Aorta (tissue), 5 donors: ENCODE measurements at places on chromosomes 6 and 20. TPM values are rescaled to one million over a fixed set of nuclear protein-coding genes. Genes with fewer than 3 reads are reported as not detected.

The RBPJL gene
- total RNA-seq, result not detected

The ELOVL4 gene
- total RNA-seq, result 3.3 TPM

The SLC12A5 gene
- total RNA-seq, result 0.94 TPM

The TRAPPC3L gene
- 0.36 TPM for total RNA-seq

The ARHGAP18 gene
- total RNA-seq, result 24.4 TPM

The UBE2J1 gene
- 34.1 TPM for total RNA-seq

The MCCD1 gene
- not detected for total RNA-seq

The LHFPL5 gene
- total RNA-seq, result not detected

The TSPO2 gene
- not detected for total RNA-seq

The PRICKLE4 gene
- 8.8 TPM for total RNA-seq

The ABRACL gene
- total RNA-seq, result 16.4 TPM

The PARD6B gene
- 2.6 TPM for total RNA-seq

The GINS1 gene
- total RNA-seq, result 1.5 TPM

- no peaks in the 10 kb centered on the region for H3K36me3 ChIP-seq
- no peaks in the 10 kb centered on the region for H3K27me3 ChIP-seq
- no peak overlapping the region for H3K4me3 ChIP-seq
- no peaks in the 10 kb centered on the region for H3K4me1 ChIP-seq
- DNase-seq, result no peak
- H3K27ac ChIP-seq, result no peak overlapping the region
Measured at GRCh38 chr6:139962654-139963347, 588.4 kb upstream of the CITED2 start.

DNA sequence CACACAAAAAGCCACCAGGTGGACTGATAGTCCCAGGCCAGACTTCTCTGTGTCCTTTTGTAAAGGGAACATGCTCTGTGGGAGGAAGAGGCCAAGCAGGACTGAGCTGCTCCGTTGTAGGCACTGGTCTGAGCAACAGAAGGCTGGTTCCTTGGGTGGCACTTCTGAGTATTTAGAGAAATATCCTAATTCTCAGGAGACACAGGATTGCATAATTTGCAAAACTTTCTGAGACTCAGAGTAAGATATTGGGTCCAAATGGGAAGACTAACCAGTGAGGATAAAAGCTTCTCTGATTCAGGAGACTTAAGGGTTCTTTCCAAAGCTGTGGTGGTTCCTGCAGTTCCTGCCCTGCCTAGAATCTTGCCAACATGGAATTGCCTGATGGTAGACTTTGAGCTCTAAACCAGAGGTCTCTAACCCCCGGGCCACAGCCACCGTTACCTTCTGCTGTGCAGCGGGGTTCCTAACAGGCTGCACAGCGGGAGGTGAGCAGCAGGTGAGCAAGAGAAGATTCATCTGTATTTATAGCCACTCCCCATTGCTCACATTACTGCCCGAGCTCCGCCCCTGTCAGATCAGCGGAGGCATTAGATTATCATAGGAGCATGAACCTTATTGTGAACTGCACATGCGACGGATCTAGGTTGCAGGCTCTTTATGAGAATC, 107.0 kb downstream of the OLIG3 start:
- H3K27me3 ChIP-seq, result no peaks in the 10 kb centered on the region
- H3K27ac ChIP-seq, result no peak overlapping the region
- no peak for DNase-seq
- H3K36me3 ChIP-seq, result no peaks in the 10 kb centered on the region
- H3K4me1 ChIP-seq, result no peaks in the 10 kb centered on the region

DNA sequence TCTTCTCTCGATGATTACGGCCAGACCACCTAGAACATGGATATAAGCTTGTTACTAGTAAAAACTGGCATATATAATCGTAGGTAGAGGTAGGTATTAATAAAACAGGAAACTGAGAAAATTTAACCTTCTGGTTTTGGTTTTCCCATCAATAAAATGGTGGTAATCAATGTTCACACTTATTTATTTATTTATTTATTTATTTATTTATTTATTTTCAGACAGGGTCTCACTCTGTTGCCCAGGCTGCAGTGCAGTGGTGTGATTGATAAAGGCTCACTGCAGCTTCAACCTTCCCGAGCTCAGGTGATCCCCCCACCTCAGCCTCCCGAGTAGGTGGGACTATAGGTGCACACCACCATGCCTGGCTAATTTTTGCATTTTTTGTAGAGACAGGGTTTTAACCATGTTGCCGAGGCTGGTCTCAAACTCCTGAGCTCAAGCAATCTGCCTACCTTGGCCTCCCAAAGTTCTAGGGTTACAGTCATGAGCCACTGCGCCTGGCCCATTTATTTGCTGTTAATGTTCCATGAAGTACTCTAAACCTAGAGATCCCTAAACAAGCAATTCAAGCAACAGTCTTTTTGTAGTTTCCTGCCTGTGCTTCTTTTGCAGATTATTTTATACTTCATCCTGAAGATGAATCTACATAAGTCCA, 11.5 kb downstream of the TOMM6 start:
- H3K4me1 ChIP-seq, result no peaks in the 10 kb centered on the region
- H3K27ac ChIP-seq, result no peak overlapping the region
- H3K36me3 ChIP-seq, result peaks cover 3% of the 10 kb centered on the region
- DNase-seq, result no peak

DNA sequence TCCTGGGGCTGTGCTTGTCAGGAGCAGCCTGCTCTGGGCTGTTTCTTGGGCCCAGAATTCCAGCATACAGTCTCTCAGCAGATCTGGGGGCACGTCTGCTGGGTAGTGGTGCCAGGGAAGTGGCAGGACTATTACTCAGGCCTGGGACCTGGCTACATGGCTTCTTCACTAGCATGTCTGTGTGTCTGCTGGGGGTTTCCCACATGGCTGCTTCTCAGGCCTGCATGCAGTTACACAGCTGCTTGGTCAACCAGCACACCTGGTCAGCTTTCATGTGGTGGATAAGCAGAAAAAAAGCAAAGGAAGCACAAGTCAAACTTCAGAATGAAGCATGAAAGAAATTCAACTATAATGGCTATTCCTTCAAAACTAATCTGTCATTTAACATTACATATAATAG, 316.2 kb upstream of the NOX3 start:
- H3K36me3 ChIP-seq, result no peaks in the 10 kb centered on the region
- H3K27ac ChIP-seq, result no peak overlapping the region
- no peaks in the 10 kb centered on the region for H3K4me1 ChIP-seq
- no peak for DNase-seq
- no peak overlapping the region for H3K4me3 ChIP-seq
- H3K27me3 ChIP-seq, result no peaks in the 10 kb centered on the region

DNA sequence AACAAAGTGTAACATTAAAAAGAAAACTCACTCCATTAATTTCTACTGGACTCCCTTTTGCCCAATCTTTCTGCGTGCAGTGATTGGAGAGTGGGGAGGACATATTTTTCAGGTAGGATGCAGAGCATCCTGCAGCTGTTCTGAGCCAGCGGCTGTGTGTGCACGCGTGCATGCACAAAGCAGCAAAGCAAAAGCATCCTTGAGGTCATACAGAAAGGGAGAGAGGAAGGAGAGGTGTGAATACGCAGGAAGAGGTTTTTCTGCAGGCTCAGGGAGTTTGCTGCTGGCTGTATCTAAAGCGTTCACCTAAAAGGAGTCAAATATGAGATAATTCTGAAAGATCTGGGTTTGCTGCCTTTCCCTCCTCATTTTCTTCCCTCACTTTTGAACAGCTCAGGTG, 108.4 kb downstream of the HUS1B start:
- H3K27me3 ChIP-seq, result no peaks in the 10 kb centered on the region
- peaks cover 3% of the 10 kb centered on the region for H3K36me3 ChIP-seq
- H3K27ac ChIP-seq, result no peak overlapping the region
- no peak overlapping the region for H3K4me3 ChIP-seq

DNA sequence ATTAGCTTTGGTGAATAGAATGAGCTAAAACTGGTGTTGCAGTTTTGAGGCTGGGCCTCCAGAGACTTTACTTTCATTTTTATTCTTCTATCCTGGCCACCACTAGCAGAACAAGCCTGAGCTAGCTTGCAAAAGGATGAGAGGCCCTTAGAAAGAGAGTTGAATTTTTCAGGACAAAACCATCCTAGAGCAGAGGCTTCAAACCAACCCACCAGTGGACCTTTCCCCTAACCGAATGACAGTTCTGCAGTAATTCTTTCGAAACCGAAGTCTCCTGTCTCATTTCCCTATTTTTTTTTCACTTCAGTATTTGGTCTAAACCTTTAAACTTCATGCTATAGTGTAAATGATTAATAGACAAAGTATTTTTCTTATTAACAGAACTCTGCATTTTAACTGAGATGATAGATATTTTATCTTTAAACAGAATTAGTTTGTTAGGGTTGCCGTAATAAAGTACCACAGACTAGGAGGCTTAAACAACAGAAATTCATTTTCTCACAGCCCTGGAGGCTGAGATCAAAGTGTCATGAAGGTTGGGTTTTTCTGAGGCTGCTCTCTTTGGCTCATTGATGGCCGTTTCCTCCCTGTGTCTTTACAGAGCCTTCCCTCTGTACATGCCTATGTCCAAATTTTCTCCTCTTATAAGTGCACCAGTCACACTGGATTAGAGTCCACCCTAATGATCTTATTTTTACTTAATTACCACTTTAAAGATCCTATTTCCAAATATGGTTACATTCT, 80.6 kb upstream of the PAK5 start:
- H3K27me3 ChIP-seq, result no peaks in the 10 kb centered on the region
- H3K4me3 ChIP-seq, result no peak overlapping the region

- no peak for DNase-seq
- H3K27me3 ChIP-seq, result no peaks in the 10 kb centered on the region
- H3K4me1 ChIP-seq, result peaks cover 19% of the 10 kb centered on the region
- no peak overlapping the region for H3K4me3 ChIP-seq
- H3K36me3 ChIP-seq, result no peaks in the 10 kb centered on the region
Measured at GRCh38 chr6:148240861-148241477, 101.7 kb upstream of the SASH1 start.

DNA sequence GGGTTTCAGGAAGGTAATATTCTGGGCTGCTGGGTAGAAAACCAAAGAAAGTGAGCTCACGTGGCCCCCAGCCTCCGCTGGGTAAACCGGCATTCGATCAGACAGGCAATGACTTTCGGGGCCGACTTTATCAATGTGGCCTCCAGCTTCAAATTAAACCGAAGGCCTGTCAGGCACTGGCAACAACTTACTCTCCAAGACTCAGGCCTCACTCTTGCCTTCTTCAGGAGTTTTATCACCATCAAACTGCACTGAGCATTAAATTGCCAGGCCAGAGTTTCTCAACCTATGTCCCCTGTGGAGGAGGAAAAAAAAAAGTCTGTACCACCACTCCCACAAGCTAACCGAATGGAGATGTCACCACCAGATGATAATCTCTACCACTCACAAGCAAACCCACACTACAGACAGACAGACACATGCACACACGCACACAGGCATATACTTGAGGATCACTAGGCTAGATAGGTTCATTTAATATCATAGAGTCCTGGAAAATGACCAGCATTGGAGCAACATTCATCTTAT, 1.1 kb upstream of the MBOAT1 start:
- no peaks in the 10 kb centered on the region for H3K36me3 ChIP-seq
- no peak for DNase-seq
- H3K4me1 ChIP-seq, result no peaks in the 10 kb centered on the region
- peak overlapping the region; percentile 94 for H3K4me3 ChIP-seq
- peak overlapping the region; percentile 7 for H3K27ac ChIP-seq
- no peaks in the 10 kb centered on the region for H3K27me3 ChIP-seq

DNA sequence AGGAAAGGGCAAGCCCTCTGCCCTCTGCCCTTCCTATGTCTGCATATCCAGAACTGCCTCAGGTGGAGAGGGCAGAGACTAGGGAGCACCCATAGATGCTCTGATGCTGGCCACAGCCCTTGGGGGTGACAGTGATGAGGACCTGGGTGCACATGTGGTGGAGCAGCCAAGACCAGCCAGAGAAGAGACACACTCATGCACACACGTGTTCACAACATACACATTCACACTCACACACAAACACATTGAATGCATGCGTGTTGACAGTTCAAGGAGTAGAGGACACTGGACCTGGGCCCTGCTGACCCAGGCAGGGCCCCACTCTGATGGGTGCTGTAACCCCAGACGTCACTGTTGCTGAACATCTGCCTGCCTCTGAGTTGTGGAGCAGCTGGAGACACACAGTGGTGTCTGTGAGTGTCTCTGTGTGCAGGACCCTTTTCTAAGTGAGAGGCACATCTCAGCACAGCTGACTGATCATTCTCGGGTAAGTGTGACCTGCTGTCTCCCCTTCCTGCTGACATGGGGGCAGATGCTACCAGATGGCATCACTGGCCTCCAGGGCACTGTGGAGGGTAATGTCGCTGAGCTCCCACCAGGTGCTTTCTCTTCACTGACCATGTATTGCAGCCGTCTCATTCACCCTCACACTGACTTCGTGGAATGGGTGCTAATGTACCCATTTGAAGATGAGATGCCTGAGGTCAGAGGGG, 30.1 kb upstream of the MAS1L start:
- no peak overlapping the region for H3K4me3 ChIP-seq
- H3K27me3 ChIP-seq, result no peaks in the 10 kb centered on the region
- no peaks in the 10 kb centered on the region for H3K36me3 ChIP-seq

- peaks cover 2% of the 10 kb centered on the region for H3K4me1 ChIP-seq
- no peak overlapping the region for H3K4me3 ChIP-seq
- no peaks in the 10 kb centered on the region for H3K36me3 ChIP-seq
- no peak for DNase-seq
- H3K27ac ChIP-seq, result no peak overlapping the region
Measured at GRCh38 chr6:26569433-26569764, 27.4 kb upstream of the ABT1 start.

GRCh38 chr6:41176189-41176588, 13.3 kb upstream of the TREM2 start:
- H3K36me3 ChIP-seq, result no peaks in the 10 kb centered on the region
- no peak for DNase-seq
- H3K4me1 ChIP-seq, result no peaks in the 10 kb centered on the region
- H3K27ac ChIP-seq, result no peak overlapping the region
- no peak overlapping the region for H3K4me3 ChIP-seq

DNA sequence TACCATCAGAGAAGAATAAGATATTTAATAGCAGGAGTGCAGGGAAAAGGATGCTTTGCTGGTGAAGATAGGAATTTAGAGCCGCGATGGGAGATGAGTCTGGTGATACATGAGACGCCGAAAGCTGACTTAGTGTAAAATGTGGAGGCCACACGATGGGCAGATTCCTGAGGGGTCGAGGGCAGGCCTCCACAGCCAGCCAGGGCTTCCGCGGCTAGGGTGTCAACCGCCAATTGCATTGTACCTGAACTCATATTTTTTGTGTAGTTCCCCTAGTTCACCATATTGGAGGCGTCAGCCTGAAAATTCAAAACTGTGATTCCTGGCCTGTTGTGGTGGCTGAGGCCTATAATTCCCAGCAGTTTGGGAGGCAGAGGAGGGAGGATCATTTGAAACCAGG, 8.5 kb downstream of the ETV7 start:
- no peak overlapping the region for H3K4me3 ChIP-seq
- no peaks in the 10 kb centered on the region for H3K27me3 ChIP-seq
- no peak overlapping the region for H3K27ac ChIP-seq
- no peaks in the 10 kb centered on the region for H3K36me3 ChIP-seq

GRCh38 chr6:130116273-130116672, 97.9 kb downstream of the L3MBTL3 start:
- H3K27me3 ChIP-seq, result no peaks in the 10 kb centered on the region
- peaks cover under 1% of the 10 kb centered on the region for H3K36me3 ChIP-seq
- no peak for DNase-seq
- H3K27ac ChIP-seq, result no peak overlapping the region
- no peak overlapping the region for H3K4me3 ChIP-seq

GRCh38 chr6:14222956-14223355, 105.4 kb downstream of the CD83 start:
- no peaks in the 10 kb centered on the region for H3K36me3 ChIP-seq
- H3K4me1 ChIP-seq, result no peaks in the 10 kb centered on the region
- no peak for DNase-seq
- H3K4me3 ChIP-seq, result no peak overlapping the region
- H3K27ac ChIP-seq, result no peak overlapping the region
- H3K27me3 ChIP-seq, result no peaks in the 10 kb centered on the region
